Neural crest cell (in vitro differentiated cells): ENCODE measurements at places on chromosomes 6 and 20.

GRCh38 chr6:157661652-157662051 is 161.4 kb upstream of the SNX9 start:
- DNase-seq, result no peak

DNA sequence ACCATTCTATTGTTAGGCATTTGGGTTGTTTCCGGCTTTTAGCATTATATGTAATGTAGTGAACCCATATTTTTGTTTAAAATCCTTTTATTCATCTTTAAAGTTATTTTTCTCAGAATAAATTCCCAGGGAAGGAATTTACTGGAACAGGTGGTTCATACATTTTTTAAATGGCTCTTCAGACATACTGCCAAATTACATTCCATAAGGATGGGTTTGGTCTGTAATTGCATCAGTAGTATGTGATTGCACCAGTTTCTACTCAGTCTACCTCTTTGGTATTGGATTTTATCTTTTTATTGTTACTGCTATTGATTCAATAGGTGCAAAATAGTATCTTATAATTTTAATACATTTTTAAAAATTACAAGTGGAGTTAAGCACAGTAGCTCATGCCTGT is 27.2 kb downstream of the BRPF3 start:
- no peak for DNase-seq

- no peak for DNase-seq
Measured at GRCh38 chr20:53617791-53618489, 24.3 kb upstream of the ZNF217 start.

- no peak for DNase-seq
Measured at GRCh38 chr6:167497428-167498056, 172.7 kb downstream of the TTLL2 start.

GRCh38 chr20:41411391-41411847 is 44.8 kb upstream of the EMILIN3 start:
- no peak for DNase-seq
